ENCODE measurements at places on chromosomes 7 and 10. TPM values are rescaled to one million over a fixed set of nuclear protein-coding genes. Genes with fewer than 3 reads are reported as not detected.

GRCh38 chr10:74557098-74557497 is 269.3 kb upstream of the KAT6B start:
- DNase-seq: no peak

DNA sequence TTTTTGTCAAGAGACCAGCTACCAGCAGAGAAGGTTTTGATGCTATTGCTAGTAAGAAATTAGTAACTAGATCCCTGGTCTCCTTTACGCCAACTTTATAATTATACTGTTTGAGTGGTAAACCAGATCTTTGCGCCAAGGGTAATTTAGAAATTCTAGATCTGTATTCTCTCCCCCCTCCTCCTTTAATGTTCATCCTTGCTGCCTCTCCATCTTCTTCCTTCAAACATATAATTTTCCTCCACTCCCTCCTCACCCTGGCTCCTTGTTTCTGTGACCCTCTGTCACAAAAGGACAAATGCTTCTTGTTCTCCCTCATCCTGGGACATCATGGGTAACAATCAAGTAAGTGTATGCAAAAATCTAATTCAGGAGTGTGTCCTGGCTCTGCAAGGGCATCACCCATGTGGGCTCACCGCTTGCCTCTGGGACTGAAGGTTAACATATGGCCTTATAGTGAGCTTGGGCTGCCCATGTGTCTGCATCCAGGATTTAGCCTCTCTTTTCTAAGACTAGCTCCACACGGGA is 121.2 kb downstream of the BAMBI start:
- DNase-seq: no peak

DNA sequence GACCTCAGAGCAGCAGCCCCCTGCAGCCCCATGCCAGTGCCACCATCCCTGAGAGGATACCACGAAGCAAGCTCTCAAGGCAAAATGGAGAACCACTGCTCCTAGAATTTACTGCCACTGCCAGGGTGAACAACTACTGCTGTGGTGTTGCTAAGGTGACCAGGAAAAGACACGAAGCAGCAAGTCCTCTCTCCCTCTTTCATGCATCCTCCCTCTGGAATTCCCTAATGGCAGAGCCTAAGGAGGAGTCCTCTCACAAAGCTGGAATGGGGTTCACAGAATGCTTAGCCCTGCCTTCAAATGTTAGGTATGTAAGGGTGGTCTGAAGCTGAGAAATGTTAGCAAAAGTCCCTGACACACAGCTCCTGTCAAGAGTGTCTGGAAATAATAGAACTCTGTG is 35.8 kb upstream of the NPSR1 start:
- DNase-seq: no peak

DNA sequence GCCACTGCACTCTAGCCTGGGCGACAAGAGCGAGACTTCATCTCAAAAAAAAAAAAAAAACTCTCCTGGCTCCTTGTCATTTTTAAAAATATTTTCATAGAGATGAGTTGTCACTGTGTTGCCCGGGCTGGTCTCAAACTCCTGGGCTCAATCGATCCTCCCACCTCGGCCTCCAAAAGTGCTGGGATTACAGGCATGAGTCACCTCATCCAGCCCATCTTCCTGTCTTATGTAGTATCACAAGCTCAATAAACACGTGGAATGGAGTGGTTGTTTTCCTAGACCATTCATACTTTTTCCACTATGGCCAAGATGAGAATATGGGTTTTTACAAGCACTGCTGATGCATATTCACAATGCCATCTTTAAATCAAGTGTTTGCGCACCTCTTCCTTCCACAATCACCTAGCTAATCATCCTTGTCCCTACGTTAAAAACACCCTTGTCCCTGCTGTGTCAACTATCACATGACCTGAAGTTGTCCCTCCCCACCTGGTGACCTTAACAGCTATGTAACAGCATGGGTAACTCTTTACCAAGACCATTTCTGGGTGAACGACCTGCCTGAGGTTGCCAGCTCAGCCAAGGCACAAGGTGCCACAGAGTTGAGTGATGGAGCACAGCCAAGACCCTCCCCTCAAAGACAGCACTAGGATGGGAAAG is 21.3 kb downstream of the DLG5 start:
- no peak for DNase-seq

DNA sequence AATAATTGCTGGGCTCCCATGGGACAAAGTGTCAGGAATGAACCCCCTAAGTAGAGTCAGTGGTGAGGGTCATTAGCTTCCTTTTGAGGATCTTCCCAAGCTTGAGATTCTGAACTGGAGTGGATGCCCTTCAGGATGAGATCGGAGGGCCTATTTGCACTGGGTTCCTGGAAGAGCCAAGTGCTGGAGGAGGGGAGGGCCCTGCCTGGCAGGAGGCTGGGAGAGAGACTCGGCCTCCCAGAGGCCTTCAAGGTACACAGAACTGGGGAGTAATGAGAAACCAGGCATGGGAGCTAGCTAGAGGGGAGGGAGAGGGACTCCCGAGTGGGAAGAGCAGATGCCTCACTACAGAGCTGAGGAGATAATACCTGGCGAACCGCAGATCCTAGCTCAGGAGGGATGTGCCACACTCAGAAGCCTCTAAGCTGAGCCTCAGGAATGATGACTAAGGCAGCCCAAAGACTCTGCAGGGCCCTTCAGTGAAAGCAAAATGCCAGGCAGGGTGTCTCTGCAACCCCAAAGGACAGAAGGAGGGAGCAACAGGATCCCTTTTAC is 9.4 kb downstream of the PDAP1 start:
- no peak for DNase-seq

DNA sequence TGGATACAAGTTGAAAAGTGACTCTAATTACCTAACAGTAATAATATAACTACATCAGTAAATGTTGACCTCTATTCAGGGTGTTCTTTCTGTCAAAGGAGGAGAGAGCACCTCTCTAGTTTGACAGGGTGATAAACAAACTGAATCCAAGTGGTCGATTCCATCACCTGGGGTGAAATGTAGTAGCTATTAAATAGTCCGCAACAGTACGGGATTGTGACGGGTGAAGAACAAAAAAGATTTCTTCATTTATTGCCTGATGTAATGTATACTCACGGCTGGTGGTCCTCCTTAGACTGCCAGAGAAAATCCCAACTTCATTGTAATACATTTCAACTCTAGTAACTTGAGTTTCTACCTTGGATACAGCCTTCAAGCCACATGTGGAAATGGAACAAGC is 292.5 kb upstream of the CELF2 start:
- no peak for DNase-seq

- no peak for DNase-seq
Observed at GRCh38 chr10:71528371-71529206, 131.9 kb downstream of the CDH23 start.

- no peak for DNase-seq
Observed at GRCh38 chr7:24349339-24349738, 65.3 kb downstream of the NPY start.

The GALNT17 gene
- total RNA-seq: not detected

The OR2A42 gene
- not detected for total RNA-seq
